NCI-H82 (cell line): ENCODE measurements at places on chromosomes 1 and 21.

GRCh38 chr1:247326411-247327130, 5.1 kb downstream of the ZNF496 start:
- no peak for DNase-seq

- no peak for DNase-seq
These were observed 80.0 kb upstream of the C1orf105 start for GRCh38 chr1:172340520-172340919.

GRCh38 chr1:182682406-182682805, 2.0 kb downstream of the RGS8 start:
- DNase-seq, result no peak

GRCh38 chr1:21325731-21326387, 35.6 kb upstream of the ECE1 start:
- DNase-seq, result no peak

- peak; percentile 66 for DNase-seq
These were observed 156.2 kb upstream of the SPAG17 start for GRCh38 chr1:118340928-118341910.

- DNase-seq, result no peak
These were observed 33.0 kb downstream of the UBE4B start for GRCh38 chr1:10065760-10066159.
